ENCODE measurements at places on chromosomes 2 and 18.

DNA sequence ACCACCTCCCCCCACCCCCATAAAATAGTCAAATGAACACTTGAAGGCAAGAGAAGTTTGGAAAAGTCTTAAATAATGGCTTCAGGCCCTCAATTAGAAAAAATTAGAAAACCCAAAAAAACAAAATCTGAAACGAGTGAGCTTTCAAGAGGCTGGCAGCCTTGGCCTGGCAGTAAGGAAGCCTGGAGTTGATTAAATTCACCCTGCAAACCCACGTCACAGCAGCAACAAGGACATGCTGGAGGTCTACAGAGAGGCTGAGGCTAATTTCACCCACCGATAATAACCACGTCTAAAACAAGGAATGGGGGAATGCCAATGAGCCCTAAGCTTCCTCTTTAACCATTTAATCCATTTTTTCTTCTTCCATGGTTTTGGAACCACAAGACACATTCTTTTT lies 122.7 kb upstream of the SMAD7 start:
- DNase-seq, result no peak

DNA sequence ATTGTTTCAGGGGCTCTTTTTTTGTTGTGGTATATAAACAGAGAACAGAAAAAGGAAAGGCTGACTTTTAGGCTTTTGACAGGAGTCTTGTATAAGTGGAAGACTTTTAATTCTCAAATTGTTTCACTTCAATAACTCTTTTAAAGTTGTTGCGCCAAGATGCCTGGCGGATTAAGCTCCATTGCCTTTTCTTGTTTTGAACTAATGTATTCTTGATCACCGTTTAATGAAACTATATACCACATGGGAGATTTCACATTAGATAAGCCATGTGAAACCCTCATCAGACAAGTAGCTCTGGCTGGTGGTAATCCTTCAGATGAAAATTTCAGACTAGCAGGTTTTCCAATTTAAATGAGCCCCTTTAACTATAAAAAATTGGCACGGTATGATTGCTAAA lies 257.4 kb downstream of the CCDC178 start:
- no peak for DNase-seq

DNA sequence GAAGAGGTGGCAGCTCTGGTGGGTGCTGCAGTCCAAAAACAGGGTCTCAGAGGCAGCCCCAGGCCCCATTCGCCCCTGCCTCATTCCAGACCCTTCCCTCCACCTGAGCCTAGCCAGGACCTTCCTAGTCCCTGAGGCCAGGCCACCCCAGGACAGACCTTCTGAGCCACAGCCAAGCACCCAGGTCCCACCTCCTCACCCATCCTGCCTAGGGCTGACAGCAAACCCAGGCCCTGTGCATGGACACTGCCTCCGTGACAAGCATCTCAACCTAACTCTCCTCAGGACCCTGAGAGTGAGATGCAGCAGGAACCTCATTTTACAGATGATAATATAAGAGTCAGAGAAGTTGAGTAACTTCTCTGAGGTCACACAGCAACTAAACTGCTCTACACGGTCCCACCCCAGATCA lies 15.5 kb downstream of the ADRA2B start:
- DNase-seq, result no peak

DNA sequence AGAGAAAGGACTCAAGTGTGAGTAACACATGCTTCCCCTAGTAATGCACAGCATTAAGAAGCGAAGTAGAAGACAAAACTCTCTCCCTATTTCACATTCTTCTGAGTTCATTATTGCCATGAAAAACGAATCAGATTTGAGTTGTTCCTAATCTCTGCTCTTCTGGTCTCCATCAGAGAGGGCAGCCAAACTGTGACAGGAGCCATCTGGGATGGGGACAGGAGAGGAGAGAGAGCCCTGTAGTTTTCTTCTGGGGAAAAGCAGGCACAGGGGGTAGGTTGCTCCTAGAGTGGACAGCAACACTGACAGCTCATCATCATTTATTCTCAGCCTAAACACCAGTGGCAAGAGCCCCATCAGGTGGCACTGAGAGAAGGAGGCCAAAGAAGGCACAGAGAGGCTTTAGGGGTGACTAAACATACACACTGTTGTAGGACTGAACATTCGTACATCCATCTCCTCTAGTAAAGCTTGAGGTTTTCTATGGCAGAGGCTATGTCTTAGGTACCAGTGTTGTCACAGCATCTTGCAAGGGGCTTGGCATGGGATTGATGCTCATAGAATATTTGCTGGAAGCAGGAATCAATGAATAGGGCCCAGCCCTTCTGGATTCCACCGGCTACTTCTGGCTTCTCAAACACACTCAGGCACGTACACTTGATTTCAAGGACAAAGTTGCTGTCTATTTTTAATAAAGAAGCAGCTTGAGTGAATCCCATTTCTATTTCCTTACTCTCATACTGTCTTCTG lies 33.1 kb downstream of the SLC8A1 start:
- DNase-seq, result no peak

DNA sequence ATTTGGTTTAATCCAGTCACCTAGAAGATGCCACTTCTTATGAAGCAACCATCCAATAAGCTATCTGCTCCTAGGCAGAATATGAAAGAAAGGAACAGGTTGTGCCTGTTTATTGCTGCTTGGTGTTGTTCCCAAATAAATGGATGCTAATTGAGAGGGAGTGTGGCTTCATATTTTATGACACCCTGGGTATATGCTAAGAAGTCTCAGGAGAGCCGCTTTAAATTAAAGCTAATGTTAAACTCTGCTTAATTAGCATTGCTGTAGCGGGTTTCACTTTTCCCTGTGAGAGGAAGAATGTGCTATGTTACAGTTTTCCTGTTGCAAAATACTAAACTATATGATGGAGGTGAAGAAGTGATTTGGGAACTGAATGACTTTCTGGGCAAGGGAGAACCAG lies 48.7 kb upstream of the TANK start:
- DNase-seq, result no peak

DNA sequence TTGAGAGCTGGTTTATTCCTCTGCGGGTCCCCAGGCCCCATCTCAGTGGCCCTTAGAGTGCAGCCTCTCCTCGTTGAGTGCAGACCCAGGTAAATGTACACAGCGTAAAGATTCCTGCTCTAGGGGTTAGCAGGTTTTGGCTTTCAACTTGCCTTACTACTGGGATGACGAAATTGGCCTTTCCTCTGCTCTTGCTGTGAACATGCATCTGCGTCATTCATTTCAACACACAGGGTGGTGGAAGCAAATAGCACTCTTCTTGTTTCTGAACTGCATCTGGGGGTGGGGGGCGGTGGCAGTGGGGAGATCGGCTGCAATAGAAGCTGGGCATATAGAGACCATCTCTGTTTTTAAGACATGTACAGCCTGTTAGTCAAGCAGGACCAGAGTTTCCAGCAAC lies 16.5 kb upstream of the SLC16A14 start:
- DNase-seq, result no peak

DNA sequence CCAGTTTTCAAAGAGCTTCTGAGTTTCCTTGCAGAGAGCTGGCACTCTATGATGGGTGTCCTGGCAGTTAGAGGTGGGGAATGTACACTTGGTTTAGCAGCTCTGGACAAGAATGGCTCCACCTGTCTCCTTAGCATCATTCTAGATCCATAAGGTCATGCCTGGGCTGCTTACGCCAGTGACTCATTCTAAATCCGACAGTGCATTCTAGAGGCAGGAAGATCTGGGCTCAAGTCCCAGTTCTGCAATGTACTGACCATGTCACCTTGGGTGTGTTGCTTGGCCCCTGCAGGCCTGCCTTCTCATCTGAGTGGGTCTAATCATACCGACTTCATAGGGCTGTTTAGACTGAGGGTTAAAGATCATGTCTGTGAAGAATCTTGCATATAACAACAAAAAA lies 46.5 kb downstream of the PTGR3 start:
- DNase-seq, result no peak

DNA sequence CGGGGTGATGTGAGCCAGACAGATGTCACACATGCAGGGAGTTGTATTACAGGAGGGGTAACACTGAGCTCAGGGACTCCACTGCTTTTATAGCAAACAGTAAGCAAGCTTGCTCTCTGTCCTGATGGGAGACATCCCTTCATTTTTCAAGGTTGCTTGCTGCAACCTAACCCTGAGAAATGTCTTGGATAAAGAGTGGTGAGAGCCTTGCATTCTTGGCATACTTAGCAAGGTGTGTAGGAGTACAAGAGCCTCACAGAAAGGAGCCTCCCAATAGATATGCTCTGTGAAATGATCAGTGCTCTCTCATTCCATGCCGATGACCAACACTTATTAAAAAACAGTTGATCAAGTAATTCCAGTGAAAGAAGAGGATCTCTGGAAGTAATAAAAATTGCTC lies 8.1 kb downstream of the PFN4 start:
- DNase-seq, result no peak

GRCh38 chr18:63098018-63098981 lies 221.3 kb downstream of the BCL2 start:
- DNase-seq, result no peak

- no peak for DNase-seq
These were observed 7.1 kb upstream of the CDCA7 start for GRCh38 chr2:173347305-173348168.

DNA sequence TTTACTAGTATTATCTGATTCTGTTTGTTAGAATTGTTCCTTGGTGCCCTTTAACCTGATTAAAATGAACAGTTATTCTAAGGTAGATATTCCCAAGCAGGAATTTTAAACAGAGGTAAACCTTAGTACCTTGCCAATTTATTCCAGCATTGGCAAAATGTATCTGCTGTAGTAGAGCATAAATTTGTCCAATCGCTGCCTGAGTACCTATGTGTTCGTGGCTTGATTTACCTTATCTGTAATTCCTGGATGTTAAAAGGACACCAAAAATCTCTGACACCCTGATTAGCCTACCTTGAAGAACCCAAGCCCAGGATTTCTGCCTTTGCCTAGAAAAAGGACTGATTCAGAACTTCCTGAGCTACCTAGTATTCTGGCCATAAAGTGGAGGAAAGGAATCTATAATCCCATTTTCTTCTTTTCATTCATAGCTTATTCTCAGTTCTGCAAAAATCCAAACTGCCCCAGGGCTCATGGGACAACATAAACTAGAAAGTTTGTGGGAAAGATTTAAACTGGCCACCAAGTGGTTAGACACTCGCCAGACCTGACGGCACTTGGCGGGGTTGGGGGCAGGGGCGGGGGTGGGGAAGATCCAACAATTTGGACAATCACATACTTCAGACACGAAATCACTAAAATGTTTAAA lies 16.2 kb upstream of the ZCCHC2 start:
- DNase-seq, result no peak

DNA sequence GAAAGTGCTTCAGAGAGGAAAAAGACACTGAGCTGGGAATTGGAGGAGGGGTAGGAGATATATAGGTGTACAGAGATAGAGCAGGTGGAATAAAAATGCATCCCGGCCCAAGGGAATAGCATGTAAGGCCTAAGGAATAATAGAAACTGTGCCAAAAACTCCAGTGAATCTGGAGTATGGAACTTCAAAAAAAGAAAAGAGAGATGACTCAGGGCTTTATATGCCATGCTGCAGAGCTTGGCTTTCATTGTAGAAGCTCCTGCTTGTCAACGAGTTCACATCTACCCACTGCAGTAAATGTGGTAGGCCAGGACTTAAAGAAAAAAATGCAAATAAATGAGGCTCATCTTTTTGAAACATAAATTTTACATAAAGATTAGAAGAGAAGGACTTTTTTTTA lies 131.8 kb downstream of the MREG start:
- no peak for DNase-seq

DNA sequence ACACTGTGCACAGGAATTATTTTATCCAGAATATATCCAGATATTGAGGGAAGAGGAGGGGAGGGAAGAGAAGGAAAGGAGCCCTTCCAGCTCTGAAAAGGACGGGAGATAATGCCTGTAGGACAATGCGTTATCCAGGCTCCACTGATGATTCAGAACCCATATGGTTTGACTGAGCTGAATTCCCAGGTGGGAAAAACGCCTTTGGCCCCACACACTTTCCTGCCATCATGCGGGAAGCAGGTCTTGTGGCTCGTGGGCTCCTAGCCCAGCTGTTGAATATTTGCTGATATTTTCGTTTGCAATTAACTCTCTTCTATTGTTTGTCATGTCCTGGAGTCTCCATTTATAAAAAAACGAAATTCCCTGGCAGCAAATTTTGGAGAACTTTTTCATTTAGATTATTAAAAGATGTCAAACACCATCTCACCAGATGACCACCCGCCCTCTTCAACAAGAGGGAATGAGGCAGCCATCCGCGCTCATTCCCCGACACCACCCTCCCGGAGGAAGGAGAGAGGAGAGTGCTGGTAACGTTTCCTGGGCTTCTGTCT lies 8.9 kb downstream of the COL6A3 start:
- DNase-seq, result no peak

DNA sequence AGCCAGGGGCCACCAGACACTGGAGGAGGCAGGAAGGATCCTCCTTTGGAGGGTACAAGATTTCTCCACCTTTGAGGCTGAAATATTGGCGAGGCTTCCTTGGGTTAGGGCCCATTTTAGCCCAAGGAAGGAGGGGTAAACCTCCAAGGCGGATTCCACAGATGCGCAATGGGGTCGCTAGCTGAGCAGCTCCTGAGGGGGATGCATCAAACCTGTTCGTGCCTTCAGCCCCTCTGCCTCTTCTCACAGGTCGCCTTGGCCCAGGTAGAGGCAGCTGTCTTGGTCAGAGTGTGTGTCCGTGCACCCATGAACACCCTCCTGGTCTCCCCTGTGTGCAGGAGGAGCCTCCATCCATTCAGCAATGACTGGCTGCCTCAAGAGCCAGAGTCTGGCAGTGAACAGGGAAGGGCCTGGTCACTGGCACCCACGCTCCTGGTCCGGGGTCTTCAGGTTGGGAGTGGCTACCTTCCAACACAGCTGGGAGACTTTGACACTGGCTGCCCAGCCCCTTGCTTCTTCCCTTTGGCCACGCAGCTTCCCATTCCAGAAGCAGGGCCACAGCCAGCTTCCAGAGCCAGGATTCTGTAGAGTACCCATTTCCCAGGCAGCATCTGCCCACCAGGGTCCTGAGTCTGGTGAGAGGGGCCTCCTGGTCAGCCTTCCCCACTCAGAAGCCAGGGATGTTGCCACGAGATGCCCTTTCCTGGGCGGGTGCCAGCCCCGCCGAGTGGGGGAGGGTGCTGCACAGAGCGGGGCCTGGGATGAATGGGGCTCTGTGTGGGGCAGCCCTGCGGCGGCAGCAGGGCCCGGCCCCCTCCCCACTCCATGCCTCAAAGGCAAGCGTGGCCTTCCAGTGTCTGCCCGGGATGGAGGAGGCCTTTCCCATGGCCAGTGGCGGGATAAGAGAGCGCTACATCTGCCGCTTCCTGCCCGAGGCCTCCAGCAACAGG lies 95.8 kb upstream of the GPC1 start:
- DNase-seq, result no peak

Data from naive B cell (primary cell).